ENCODE measurements at places on chromosomes 5 and 9.
A peak's percentile ranks its signal among the peaks of the same experiment; 100 is the strongest.

DNA sequence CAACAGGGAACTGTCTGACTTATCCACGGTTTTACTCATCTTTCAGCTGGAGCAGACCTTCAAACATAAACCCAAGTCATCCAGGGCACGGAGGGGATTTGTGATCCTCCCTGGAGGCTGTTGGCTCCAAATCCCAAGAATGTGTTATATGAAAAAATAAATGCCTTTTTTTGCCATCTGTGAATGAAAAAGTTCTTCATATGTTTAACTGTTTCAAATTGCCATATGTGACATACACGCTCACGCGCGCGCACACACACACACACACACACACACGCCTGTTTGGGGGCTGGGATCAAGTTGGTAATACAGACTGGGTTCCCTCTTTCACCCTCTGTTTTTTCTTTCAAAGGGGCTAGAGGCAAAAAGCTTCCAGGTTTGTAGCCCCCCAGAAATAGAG is 164.4 kb upstream of the EFNA5 start:
- no peak for DNase-seq

- peak; percentile 8 for DNase-seq
These were observed 97.4 kb downstream of the HOMER1 start for GRCh38 chr5:79416499-79416898.

- no peak for DNase-seq
These were observed 291.4 kb upstream of the KLF4 start for GRCh38 chr9:107780960-107781359.

DNA sequence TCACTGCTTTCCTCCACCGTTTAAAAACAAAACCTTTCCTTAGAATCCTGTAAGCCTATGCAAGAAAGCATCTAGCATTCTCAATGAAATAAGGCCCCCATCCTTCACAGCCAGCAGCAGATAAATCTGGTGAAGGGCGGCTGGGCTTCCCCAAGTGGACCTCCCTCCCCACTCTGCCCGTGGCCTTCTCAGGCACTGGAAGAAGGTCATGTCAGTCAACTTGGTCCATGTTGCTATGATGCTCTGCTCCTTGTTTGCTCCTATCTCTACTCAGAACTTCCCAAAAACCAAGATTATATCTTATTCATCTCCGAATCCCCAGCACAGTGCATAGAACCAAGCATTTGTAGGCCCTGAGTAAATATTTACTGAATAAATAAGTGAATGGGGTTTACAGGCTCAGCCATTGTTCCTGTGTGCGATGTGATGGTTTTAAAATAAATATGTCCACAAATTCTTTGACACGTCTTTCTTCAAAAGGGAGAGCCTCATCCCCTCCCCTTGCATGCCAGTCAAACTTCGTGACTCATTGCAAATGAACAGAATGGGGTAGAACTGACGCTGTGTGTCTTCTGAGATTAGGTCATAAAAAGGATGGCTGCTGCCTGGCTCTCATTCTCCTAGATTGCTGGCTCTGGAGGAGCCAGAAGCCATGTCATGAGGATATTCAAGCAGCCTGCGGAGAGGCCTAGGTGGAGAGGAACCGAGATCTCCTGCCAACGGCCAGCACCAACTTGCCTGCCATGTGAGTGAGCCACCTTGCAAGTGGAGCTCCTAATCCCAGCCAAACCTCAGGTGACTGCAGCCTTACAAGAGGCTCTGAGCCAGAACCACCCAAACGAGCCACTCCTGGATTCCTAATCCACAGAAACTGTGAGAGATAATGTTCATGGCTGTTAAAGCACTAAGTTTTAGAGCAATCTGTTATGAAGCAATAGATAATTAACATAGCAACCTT is 70.5 kb downstream of the MED27 start:
- no peak for DNase-seq

DNA sequence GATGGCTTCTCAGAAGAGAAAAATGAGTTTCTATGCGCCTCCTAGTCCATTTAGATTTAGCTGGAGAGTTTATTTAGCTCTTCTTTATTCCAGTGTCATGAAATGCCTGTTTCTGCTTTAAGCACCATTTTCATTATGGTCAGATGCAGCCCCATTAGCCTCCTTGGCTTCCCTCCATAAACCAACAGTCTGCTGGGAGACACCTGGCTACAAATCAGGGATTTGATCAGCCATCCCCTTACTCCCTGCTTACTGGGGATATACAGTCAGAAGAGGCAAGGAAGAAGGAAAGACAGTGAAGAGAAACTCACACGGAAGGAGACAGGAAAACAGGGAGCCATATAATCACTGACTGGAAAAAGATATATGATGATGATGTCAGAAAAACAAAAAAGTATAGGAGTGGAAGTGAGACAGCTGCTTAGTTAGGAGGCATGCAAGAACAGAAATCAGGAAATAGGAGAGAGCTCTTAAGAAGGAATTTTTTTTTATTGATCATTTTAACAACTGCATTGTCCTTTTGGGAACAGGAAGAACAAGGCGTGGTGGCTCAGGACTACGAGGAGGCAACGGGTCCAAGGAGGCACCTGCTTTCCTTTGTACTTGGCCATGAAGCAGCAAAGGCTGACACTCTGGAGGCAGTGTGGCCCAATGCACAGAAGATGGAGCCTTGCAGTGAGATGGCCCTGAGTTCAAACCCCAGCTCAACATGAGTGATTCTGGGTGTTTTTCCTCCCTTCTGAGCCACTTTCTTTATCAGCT is 56.1 kb downstream of the MED27 start:
- DNase-seq, result no peak

DNA sequence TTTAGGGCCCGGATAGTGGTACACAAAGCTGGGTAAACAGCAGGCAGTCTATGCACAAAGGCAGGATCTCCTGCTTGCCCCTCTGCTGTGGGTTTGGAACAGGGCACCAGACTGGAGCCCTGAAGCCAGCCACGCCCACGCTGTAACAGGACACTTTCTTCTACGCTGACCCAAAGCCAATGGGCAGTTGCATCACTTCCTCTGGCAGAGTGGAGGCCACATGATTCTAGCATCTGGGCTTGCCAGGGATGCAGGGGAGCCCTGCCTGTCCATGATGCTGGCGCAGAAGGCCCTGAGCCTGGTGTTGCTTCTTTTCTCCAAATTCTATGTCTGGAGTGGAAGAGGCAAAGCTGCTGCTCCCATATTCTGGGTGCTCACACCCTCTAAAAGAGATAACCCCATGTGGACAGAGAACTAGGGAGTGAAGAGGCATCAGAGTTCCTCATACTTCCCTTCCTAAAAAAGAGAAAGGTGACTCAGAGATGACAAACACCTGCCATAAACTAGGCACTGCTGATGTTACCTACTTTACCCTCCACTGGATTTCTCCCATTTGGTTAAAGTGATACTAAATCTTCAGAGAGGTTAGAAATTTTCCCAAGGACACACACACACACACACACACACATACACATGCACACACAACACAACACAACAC is 260.3 kb upstream of the KLF4 start:
- DNase-seq, result no peak

- no peak for DNase-seq
These were observed 105.3 kb upstream of the RETREG1 start for GRCh38 chr5:16722097-16722495.

DNA sequence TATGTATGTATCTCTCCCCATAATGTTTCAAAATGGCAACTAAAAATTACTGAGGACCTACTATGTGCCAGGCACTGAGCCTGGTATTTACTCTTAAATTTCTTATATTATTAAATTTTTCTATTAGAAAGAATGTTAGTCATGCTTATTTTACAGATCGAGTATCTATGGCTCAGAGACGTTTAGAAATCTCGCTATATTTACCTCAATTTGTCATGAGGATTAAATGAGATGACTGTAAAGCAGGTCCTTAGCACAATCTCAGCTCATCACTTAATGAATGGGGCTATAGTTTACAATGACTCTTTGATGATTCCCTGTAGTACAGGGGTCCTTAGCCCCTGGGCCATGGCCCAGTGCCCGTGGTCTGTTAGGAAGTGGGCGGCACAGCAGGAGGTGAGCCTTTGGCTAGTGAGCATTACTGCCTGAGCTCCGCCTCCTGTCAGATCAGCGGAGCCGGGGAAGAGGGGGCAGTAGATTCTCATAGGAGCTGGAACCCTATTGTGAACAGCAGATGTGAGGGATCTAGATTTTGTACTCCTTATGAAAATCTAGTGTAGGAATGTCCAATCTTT is 15.5 kb downstream of the ENC1 start:
- no peak for DNase-seq

DNA sequence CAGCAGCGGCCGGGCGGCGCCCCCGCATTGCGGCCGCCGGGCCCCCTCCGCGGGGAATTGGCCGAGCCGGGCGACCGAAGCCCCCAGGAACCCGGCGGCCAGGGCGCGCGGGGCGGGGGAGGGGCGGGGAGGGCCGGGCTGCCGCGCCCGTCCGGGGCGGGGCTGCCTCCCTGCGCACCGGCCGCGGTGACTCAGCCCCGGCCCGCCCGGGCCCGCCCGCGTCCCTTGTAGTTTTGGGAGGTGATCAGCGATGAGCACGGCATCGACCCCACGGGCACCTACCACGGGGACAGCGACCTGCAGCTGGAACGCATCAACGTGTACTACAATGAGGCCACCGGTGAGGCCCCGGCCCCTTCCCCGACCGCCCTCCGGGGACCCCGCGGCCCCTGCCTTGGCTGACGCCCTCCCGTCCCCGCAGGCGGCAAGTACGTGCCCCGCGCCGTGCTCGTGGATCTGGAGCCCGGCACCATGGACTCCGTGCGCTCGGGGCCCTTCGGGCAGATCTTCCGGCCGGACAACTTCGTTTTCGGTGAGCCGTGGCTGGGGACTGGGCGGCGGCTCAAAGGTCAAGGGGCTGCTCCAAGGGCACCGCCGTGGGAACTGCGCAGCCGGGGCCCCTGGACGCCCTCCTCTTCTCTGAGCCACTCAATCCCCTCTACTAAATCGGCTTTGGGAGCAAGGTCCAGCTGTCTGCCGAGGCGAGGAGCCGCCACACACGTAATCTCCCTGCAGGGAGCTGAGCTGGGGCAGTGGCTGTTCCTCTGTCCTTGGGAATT is 592 bp downstream of the TUBB4B start:
- peak; percentile 72 for DNase-seq

DNA sequence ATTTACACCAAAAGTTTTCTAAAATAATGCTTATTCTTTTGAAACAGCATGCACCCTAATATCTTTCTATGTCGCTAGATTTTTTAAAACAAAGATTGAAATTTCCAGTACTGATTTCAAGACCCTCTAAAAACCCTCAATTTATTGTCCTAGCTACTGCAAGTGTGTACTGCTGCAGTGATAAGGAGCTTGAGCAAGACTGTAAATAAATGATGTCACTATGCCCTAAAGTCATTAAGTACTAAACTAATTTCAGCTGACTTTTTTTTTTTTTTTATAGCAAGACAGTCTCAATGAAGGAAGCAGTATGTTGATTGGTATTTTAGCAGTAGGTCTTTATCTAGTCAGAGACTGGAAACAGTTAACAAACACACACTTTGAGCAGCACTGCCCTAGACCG is 12.2 kb upstream of the MIER3 start:
- DNase-seq, result peak; percentile 81

- DNase-seq, result peak; percentile 21
These were observed 408.9 kb upstream of the RGMB start for GRCh38 chr5:98364549-98364948.

- DNase-seq, result peak; percentile 85
These were observed at the start of gene SPATA6L for GRCh38 chr9:4666042-4666699. Gene SPATA6L, minus strand, starts transcription at chr9:4666480. Its CDS starts 230 bp downstream, at chr9:4666250.

- DNase-seq, result no peak
These were observed 28.8 kb upstream of the TRIM32 start for GRCh38 chr9:116658265-116658664.

DNA sequence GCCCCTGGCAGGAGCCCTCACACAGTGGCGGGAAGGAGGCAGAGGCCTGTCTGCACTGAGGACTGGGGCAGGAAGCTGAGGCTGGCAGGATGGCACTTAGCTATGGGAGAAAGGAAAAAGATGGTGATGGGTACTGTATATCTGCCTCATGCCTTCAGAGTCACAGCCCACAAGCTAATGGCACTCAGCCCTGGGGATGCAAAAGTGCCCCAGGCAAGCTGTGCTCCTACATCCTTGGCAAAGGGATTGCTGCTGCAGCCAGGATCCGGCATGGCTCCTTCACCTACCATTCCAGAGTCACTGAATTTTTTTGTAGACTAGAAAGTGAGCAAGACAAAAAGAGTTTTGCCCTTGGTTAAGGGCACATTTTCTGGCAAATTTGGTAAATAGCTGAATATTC is 8.7 kb downstream of the ACSL6 start:
- no peak for DNase-seq

DNA sequence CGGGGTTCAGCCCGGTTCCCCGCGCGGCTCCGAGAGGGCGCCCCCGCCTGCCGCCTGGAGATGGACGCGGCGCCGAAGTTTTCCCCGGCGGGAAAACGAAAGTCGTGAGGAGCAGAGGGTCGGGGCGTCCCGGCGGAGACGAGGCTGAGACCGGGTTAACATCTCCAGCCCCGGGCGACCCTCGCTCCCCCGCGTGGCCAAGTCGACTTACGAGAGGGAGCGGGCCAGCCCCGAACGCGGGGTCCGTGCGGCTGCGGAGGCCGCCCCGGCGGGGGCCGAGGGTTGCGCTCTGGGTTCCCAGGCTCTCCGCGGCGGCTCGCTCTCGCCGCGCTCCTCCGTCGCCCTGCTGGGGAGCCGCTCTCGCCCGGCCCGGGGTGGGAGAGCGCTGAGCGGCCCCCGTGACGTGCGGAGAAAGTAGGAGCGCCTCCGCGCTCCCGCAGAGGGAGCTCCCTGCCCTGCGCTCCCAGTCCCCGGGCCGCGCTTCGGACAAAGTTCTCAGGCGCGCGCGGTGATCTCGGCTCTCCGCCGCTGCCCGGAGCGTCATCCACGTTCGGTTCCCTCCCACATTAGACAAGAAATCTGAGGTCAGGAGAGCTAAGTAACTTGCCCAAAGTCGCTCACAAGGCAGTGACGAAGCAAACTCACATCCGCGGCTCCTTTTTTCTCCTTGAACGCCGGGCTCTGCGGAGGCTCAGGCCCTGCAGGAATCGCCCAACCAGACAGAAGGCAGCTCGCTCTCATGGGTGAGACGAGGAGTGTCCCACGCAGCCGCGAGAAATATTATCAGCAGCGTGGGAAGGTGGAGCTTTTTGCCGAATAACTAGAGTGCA is 1.2 kb upstream of the GCNT4 start:
- peak; percentile 92 for DNase-seq

- peak; percentile 70 for DNase-seq
These were observed 47.2 kb downstream of the ARHGEF28 start for GRCh38 chr5:73673161-73673591.

DNA sequence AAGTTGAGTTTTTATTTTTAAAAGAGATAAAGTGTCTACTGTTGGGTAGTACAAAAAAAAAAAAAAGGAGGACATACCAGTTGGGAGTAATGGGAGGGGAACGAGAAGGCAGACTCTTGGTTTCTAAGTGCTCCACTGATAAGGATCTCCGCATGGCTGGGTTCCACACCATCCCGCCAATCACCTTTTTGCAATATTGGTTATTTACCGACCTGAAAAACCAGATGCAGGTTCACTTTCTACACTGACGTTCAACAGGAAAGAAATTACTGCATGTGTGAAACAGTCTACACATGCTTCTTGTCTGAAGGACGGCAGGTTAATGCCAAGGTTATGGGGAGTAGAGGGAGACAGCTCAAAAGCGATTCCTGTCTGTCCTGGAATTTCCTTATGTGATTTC is 75.5 kb downstream of the PTPN3 start:
- DNase-seq, result no peak
